Activated T-cell treated with anti-CD3 and anti-CD28 coated beads for 48 hours (primary cell): ENCODE measurements at places on chromosomes 3 and 15.

DNA sequence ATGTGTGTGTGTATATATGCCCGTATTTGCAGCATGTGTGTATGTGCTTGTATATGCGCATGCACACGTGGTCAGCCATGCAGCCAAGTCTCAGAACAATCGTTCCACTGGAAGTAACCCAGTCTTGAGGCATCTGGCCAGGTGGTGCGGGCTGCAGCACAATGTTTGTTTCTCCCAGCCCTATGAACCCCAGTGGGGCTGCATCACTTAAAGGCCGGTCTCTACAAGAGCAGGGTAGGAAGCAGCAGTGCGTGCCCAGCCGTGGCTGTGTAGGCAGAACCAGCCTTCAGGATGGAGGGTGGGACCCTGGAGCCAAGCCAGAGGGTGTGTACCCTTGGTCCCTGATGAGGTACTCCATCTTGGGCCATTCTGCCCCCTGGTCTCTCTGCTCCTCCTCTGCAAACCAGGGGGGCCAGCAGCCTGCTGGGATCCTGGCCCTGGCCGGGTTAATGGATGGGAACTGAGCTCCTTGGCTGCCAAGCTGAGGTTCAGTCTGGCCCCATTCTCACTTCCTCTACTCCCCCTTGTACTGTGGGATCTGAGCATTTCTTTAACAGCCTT lies 11.8 kb downstream of the KLF13 start:
- no peak for DNase-seq

GRCh38 chr3:148863814-148864213 lies 1.3 kb upstream of the CPA3 start:
- DNase-seq: no peak

GRCh38 chr15:76999996-77000395 lies 5.1 kb downstream of the PSTPIP1 start:
- no peak for DNase-seq

GRCh38 chr3:12796171-12797123 lies at the start of gene CAND2:
Gene CAND2, plus strand, starts transcription at chr3:12796680. Its CDS starts 41 bp downstream, at chr3:12796721.
- peak; percentile 33 for DNase-seq

GRCh38 chr3:124780761-124781475 lies 50.7 kb downstream of the UMPS start:
- no peak for DNase-seq

DNA sequence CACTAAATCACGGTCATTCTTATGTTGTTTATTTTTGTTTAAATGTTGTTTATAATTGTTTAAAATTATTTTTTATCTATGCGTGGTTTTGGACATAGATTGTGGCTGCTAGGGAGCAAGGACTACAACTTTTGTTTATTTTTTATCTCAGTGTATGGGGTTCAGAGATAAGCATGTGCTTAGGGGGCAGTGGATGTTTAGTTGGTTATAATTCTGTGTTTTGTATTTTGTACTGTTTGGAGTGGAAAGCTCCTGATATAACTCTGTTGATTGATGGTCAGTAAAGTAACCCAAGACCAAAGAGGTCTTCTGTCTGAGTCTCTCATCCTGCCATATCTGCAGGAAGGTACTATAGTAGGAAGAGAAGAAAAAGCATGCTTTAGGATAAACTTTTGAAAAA lies 36.5 kb upstream of the NPHP3 start:
- DNase-seq: no peak

DNA sequence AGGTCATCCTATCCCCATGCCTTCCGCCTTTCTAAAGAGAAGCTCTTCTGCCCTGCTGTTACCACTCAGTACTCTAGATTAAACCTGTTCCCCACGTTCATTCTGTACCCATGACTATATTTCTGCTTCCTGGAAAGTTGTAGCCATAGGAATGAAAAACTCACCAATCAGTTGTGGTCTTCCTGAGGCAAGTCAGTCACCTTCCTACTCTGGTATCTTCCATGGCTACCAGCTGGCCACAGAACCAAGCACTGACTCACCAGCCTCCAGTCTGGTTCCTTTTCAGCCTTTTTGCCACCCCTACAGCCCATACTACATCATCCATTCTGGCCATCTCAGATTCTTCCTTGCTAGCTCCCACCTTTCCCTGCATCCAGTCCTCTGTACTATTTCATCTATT lies 46.4 kb downstream of the TMEM44 start:
- no peak for DNase-seq

GRCh38 chr3:4850928-4851265 lies 128.3 kb upstream of the BHLHE40 start:
- DNase-seq: no peak

DNA sequence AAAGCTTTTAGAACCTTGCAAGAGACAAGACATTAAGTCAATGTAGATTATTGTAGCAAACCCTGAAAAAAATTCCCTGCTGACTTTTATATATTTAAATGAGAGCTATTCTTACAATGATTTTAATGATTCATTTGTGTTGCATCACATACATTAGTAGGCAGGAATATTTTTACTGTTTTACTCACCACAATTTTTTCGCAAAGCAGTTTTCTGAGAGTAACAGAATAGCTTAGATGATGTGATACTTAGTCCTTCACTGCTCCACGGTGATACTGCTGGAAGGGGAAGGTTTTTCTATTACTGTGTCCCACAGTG lies 43.9 kb upstream of the CLRN1 start:
- DNase-seq: no peak

GRCh38 chr3:3783210-3783609 lies 16.0 kb upstream of the LRRN1 start:
- DNase-seq: no peak

DNA sequence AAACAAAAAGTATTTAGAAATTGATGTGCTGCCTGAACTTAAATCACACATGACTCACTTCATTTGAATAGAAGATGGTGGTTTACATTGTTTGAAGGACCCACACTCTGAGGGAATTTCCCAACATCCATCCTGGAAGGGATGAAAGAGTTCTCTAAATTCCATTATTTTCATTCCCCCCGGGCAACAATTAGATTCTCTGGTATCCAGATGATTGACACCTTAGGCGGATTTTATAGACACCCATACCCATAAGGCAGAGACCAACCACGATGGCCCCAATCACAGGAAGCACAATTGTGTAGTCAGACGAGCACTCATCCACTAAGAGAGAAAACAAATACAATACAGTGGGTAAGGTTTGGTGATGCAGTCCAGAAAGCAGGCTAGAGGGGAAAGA lies 24.6 kb upstream of the MCCC1 start:
- DNase-seq: no peak

DNA sequence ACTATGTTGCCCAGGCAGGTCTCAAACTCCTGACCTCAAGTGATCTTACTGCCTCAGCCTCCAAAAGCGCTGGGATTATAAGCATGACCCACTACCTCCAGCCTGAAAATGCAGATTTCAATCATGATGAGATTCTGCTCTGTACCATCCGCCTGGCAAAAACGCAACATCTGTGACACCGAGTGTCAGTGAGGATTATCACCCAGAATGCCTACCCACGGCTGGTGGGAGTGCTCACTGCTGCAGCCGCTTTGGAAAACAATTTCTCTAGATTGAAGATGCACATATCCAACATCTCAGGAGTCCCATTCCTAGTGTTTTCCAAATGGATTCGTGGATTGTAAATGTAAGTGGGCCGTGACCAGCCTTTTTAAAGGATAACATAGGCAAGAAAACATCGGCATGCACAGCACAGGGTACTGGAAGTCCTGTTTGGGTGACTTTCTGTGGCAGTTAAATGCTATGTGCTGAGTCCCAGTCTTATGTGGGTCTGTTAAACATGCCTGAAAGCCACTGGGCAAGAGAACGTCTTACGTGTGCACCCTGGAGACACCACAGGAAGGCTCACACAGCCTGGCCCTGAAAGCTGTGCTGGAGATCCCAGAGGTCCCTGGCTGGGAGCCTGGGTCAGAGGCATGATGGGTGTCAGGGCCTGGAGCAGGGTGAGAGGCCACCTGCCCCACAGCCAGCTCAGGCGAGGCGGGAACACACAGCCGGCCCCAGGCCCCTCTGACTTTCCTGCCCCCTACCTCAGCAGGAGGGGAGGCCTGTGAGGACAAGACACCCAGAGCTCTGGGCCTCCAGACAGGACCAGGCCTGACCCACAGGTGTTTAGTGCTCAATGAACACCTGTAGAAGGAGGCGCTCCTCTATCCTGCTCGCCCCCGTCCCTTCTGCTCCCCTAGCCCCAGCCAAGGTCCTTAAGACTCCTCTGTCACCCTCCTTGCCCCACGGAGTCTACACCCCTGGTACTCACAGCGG lies 918 bp downstream of the PRSS50 start:
- DNase-seq: no peak

DNA sequence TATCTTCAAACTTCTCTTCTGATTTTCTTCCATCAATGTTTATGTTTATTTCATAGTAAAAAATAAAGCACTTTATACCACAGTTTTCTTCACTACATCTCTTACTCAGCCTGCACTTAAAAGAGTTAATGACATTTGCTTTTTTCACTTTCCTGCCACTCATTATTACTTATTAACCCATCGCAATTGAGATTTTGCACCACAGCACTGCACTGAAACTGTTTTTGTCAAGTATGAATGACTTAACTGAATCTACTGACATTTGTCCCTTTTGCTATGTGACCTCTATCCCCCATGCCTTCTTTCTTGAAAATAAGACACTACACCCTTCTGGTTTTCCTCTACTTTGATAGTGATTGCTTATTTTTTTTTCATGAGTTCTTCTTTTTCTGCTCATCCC lies 739.7 kb upstream of the DPPA4 start:
- no peak for DNase-seq

DNA sequence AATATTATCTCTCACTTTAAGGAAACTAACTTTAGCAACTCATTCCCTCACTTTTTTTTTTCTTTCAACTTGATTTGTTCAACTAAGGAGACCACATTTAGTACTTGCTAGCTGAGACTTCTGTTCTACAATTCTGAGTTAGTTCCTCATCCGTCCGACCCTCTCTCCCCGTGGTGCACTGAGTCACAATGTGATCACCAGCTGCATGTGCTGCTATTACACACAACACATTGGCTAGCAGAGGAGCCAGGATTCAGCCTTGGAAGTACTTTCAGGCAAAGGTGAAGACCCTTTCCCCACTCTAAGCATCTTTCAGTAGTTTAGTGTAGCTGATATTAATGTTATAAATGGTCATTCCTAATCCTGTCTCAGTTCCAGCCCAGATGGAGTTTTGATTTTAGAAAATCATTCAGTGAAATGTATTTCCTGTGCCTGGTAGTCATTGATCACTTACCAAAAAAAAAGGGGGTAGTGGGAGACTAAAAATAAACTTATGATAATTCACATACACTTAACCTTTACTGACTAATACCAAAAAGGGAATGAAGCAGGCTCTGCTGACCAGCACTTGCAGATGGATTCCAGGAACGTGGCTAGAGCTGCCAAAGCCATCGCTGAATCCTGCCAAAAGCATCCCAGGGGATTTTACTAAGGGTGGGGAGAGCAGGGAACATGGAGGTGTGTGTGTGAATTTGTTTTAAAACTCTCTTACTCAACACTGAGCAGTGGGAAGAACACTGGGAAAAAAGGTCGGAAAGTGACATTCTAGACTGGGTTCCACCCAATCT lies 424.8 kb downstream of the LPP start:
- DNase-seq: peak; percentile 36

GRCh38 chr15:82646250-82647044 lies 716 bp downstream of the CPEB1 start:
- DNase-seq: peak; percentile 9

- no peak for DNase-seq
These were observed 47.2 kb downstream of the NCK1 start for GRCh38 chr3:136909187-136909586.

DNA sequence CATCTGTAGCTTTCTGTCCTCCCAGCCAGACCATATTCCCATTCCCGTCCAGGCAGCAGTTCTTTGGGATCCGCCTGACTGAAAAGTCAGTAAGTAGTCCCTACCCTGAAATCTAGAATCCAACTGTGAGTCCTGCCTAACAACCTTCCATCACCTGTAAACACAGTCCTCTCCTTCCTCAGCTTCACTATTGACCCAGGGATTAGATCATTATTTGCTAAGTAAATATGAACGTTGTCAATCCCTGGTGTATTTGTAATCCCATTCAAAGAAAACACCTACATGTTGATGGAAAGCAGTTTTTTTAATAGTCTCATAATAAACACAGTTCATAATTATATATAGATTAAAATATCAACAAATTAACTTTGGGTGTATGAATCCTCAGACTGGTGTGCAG lies 732 bp downstream of the SAXO2 start:
- DNase-seq: no peak

DNA sequence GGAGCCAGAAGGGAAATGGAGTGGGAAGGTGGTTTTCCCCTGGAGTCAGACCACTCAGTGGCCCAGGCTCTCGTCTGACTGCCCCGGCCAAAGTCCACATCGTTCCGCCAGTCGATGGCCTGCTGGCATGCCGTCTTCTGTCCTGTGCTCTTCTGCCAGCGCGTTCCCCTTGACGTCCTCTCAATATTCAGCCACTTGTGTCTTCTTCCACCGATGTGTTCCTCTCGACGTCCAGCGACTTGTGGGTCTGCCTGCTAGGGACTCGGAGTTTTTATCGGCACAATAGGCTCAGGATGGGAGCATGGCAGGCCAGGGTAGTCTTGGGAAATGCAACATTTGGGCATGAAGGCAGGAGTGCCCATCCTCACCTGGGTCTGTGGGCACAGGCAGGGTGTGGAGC lies 542.5 kb upstream of the LMCD1 start:
- DNase-seq: no peak

DNA sequence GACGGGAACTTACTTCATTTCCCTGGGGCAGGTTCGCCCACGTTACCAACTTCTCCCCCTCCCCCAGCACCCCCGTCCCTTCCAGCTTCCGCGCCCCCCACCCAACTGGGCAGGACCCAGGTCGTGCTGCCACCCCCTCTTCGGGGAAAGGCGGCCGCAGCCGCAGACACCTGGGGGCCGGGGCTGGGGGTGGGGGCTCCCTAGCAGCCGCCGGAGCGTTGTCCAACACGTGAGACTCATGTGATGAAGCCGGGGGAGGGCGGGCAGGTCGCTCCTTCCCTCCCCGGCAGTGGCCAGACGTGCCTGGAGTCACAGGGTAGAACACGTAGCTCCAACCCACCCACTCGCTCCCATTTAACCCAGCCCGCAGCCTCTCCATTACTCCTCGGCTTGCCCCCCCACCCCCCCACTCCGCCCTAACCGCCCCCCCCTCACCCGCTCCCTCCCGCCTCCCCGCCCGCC lies 240 bp upstream of the BHLHE40 start:
- DNase-seq: peak; percentile 93

DNA sequence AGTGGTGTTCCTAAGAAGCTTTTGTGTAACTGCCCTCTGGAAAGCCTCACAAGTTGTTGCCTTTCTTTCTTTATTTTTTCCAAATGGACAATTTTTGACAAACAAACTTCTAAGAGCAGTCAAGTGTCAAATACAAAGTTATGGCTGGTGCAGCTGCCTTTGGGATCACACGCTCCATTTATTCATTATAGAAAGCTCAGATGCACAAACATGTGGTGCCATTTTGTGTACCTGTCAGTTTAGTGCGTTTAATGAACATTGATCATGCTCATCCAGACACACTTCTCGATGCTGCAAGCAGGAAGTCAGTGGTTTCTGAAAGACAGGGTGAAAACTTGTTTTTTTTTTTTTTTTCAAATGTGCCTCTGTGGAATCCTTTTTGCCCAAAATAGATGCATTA lies 324.5 kb downstream of the CNTN4 start:
- no peak for DNase-seq

DNA sequence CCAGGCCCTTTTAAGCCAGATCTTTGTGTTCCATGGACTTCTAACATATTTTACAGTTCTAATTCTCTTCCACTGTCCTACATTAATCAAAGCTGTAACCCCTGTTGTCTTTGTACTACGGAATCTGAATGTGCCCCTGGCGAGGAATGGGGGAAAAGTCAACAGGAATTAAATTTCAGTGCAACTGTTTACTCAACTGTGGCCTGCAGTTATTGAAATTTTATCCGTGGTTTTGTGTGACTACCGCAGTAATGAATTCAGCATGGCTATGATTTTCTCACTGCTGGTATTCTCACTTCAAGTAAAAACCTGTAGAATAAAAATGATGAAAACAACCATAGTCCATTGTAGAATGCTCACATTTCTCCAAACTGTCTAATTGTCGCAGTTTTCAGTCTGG lies 388.0 kb downstream of the FOXP1 start:
- no peak for DNase-seq
